ENCODE measurements at places on chromosomes 1 and 21.
A peak's percentile ranks its signal among the peaks of the same experiment; 100 is the strongest.

DNA sequence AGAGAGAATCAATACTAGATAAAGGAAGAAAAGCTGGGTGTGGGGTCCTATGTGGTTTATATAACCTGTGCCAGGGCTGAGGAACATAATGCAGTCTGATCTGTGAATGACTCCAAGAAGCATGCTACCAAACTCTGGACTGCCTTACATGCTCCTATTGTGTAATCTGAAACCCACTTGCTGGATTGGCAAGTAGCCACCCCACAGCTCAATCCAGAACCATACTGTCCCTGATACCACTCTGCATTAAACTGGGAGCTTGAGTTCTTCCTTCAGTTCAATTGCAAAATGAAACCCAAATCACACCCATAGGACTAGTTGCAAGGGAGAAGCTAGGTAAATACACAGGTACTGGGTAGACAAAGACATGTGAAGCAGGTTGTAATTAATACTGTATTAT lies 115.4 kb upstream of the NEGR1 start:
- DNase-seq: no peak

DNA sequence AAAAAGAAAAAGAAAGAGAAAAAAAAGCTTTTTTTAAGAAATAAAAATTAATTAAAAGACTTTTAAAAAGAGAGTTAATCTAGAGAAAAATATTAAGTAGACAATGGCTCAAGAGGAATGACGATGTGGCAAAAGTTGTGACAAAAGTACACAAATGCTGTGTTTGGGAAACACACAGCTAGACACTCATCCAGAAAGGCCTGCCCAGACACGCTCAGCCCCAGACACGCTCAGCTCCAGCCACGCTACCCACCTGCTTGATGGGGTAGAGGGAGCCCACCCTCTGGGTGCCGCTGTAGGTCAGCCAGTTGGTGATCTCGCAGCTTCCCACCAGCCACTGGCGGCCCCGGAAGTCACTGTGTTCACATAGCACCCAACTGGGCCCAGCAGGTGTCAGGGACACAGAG lies 10.2 kb downstream of the CD52 start:
- peak; percentile 94 for DNase-seq

- no peak for DNase-seq
These were observed 1.5 kb downstream of the ZNF691 start for GRCh38 chr1:42847721-42848460.

DNA sequence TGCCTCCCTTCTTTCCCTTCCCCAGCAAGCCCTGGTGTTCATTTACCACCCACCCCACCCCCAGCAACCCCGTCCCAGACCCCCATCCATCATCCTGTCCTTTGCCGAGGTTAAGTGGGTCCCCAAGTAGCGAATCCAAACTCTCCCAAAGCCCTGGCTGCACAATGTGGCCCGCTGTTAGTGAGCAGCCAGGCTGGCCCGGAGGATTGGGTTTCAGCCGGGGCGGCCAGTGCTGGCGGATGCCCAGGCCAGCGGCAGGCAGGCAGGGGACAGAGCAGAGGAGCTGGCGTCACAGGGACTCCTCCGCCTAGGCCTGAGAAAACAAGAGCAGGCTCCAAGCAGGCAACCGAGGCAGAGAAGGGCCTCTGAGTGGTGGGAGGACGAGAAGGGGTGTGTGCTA lies 61.4 kb downstream of the EPHB2 start:
- no peak for DNase-seq

- DNase-seq: no peak
These were observed 2.8 kb downstream of the DHCR24 start for GRCh38 chr1:54884135-54884586.
